ENCODE measurements at places on chromosomes 4 and X.
A peak's percentile ranks its signal among the peaks of the same experiment; 100 is the strongest.

DNA sequence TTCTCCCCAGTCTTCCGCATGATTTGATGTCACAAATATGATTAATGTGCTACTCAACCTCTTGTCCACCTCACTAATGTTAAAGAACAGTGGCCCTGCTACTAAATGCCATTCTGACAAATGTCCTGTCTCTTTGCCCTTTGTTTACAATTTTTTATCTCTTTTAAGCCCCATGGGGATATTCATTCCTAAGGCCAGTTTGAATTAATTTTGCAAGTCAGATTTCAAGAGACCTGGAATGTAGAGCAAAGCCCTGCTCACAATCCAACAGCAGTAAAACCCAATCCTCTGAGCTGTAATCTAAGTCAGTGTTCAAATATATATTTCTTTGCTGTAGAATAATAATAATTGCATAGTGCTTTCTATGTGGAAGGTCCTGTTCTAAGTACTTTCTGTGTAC is 81.2 kb downstream of the LDB2 start:
- no peak for DNase-seq

- DNase-seq, result no peak
Measured at GRCh38 chrX:141375011-141375760, 132.9 kb upstream of the SPANXC start.

DNA sequence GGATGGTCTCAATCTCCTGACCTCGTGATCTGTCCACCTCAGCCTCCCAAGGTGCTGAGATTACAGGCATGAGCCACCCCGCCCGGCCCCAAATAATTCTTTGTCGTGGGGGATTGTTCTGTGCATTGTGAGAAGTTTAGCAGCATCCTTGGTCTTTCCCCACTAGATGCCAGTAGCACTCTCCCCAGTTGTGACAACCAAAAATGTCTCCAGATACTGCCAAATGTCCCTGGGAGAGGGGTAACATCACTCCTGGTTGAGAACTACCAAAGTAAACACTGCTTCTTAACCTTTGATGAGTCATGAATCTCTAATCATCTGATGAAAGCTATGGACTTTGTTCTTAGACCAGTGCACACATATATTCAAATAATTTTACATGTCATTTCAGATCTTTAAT is 90.7 kb upstream of the BRS3 start:
- no peak for DNase-seq

GRCh38 chrX:111268506-111268905 is 1.8 kb downstream of the CAPN6 start:
- DNase-seq, result no peak

DNA sequence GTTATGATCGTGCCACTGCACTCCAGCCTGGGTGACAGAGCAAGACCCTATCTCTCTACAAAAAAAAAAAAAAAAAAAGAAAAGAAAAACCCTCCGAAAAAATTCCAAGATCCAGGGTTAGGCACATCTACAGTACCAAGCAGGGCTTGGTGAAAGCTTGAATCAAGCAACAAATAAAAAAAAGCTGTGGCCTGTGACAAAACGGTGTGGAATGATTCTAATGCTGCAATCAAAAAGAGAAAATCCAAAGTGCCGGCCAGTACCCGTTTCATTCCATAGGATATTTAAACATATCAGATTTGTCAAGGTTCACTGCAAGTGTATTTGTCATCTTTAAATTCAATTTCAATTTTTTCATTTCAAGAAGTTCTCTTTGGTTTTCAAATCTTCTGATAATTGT is 20.5 kb downstream of the RWDD4 start:
- no peak for DNase-seq

DNA sequence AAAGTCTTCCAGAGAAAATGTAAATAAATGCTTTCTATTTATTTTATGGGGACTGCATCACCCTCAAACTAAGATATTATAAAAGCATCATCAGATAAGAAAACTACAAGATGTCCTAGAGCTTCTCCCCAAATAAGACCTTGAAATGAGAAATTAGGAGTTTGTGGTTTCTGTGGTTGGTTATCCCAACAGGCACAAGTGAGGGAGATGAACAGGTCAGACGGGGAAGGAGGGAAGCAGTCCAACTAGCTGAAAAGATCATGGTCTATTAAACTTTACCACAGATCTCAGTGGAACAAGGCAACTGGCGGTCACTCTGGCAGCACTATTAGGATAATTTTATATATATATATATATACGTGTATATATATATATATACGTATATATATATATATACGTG is 319.3 kb upstream of the GRID2 start:
- DNase-seq, result no peak

DNA sequence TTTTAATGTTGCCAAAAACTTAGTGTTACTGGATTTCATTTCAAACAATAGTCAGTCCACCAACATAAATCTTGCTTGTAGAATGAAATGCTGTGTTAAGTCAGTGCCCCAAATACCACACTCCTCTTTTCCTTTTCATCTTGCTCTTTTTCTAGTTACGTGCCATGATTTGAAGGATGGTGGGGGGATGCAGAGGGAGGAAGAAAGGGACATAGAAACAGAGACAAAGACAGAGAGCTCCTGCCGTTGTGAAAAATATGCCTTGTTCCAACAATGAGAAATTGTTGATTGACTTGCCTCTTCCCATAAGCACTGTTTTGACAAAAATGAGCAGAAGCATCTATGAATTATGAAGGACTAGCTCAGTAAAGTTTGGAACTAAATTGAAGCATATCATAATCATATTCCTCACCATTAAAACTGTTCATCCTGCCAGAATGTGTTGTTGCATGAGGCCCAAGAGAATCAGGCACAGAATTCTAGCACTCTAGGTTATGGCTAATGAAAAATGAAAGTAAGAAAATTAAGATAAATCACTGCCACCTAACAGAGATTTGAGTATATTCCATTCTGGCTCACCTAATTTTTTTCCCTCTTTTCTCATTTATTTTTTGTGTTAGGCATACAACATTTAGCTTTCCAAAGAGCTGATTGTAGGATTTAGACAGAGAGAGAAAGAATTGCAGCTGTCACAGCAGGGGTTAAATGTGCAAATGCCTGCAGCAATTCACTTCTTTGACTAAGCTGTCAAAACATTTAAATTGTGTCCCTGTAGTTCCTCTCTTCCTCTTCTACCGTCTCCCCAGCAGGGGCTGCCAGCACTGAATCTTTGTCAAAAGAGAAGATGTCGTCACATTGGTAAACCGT is 111.6 kb upstream of the PTPN13 start:
- no peak for DNase-seq

- DNase-seq, result no peak
Measured at GRCh38 chr4:14810121-14810520, 192.2 kb upstream of the CPEB2 start.

GRCh38 chrX:105211066-105211575 is 9.4 kb downstream of the TEX13A start:
- DNase-seq, result no peak

DNA sequence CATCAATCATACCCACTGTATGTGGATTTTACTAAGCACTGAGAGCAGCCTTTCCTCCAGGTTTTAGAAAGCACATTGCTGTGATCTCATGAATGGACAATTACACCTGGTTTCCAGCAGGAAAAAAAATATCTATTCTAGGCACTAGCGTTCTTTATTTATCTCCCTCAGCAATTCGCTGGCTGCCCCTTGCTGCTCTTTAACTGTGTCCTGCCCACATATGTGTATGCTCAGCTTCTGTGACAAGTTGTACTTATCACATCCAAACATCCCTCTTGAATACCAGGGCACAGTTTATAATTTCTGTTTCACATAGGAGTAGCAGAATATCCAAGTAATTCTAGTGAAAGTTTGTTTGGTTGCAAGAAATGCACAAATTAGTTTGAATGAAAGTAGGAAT is 146.8 kb downstream of the USP46 start:
- no peak for DNase-seq

- no peak for DNase-seq
Measured at GRCh38 chr4:153937289-153937688, 148.4 kb upstream of the SFRP2 start.

DNA sequence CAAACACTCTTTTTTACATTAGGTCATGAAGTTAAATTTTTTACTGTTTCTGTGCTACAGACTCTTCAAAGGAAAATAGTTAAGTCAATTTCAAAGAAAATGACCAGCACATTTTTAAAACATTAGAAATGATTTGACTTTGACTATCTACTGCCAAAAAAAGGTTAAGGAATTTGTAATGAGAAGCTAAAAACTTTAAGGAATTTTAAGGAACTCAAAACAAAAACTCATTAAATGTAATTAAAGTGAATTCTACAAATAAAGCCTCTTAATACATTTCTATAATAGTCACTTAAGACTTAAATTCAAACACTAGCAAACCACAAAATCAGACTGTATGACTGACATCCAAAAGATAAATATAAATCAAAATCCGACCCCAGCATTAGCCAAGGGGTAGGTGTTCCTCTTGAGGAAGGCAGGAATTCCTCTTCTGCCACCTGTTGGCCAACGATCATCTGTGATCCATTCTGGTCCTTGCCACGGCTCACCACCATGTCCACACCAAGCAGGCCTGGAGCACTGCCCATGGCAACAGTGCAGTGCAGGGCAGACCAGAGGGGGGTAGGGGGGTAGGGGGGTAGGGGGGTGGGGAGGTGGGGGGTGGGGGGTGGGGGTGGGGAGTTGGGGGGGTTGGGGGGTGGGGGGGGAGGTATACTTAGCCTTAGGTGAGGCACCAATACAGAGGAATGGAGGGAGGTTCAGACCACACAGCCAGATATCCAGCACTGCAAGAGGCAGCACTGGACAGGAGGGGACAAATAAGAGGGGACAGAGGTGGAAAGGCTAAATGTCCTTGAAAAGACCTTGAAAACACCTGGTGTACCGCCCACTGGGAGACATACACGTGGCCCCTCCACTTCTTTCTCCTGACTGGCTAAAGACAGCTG is 287.4 kb downstream of the CHIC1 start:
- DNase-seq, result no peak

- no peak for DNase-seq
Measured at GRCh38 chr4:66555301-66555700, 885.0 kb upstream of the EPHA5 start.

GRCh38 chr4:119598521-119598920 is 30.1 kb downstream of the PDE5A start:
- DNase-seq, result no peak

DNA sequence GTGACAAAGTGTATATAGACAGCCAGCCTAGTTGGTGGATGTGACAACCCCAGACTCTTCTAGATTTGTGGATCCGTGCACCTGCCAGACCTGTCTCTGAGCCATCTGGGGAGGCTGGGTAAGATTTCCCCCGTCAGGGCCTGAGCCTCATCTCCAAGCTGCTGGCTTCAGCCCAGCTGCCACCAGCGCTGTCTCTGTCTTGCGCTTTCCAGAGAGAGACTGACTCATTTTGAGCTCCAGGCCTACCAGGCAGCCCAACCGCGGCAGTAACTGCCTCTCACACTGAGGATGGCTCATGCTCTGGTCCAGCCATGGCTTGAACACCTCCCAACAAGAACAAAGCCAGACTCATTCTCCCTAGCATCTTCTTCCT is 26.4 kb downstream of the NOP14 start:
- peak; percentile 89 for DNase-seq

DNA sequence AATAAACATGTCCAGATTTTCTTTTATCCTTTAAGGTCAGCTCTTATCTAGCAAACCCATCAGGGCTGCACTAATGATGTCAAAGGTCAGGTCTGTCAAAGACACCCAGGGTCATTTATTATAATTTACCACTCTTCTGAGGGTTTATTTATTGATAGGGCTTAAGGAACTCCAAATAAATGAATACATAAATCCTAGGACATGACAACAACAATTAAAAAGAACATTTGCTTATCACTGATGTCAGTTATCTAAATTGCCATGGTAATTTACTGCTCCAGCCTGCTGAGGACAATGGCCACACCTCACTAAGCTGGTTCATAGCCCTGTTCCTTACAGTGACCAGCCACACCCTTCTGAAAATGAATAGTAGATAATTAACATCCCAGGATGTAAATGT is 317.1 kb downstream of the UNC5C start:
- no peak for DNase-seq

DNA sequence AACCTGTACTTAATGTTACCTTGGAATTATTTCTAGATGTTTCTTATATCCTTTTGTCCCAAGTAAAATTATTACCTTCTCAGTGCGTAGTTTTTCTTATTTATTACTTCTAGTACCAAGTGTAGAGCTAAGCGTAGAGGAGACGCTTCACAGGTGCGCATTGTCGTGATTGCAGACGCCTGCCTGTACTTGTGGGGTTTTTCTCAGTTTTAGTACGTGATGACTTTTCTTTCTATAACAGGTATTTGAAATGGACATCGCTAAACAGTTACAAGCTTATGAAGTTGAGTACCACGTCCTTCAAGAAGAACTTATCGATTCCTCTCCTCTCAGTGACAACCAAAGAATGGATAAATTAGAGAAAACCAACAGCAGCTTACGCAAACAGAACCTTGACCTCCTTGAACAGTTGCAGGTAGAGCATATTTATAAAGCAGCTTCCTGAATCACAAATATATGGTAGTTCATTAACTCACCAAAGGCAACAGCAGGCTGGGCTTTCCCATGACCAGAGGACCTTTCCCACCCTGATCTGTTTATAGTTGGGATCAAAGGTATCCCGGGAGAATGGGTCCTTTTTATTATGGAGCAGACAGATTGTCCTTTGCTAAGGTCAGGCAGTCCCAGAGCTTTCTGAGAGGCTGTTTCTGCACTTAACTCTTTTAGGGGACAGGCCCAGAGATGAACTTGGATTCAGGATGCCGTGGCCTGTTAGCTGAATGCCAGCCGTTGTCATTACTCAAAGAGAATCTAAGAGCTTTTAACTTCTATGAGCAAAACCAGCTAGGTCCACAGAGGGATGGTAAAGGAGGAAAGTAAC is 172.9 kb downstream of the PTTG2 start:
- no peak for DNase-seq

GRCh38 chr4:95066050-95066449 is 308.3 kb downstream of the BMPR1B start:
- no peak for DNase-seq

GRCh38 chr4:4339504-4340085 is 47.3 kb upstream of the NSG1 start:
- DNase-seq, result no peak

All from epithelial cell of prostate (primary cell).